ENCODE measurements at places on chromosomes 1 and 21.

DNA sequence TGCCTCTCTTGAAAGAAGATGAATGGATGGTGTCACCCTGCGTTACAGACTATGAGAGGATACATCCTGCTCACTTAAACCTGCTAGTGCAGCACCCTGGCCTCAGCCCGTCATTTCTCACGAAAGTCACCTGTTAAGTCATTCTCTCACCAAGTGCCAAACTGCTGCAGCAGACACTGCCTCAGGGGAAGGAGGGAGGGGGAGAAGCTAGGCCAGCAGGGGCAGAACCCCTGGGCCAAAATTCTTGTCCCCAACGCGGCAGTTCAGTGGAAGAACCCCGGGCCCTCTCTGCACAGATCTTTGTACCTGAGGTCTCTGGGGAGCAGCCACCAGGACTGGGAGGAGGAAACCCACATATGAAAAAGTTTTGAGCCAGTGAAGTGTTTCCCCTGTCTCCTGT lies 37.6 kb downstream of the SYT6 start:
- no peak for DNase-seq

DNA sequence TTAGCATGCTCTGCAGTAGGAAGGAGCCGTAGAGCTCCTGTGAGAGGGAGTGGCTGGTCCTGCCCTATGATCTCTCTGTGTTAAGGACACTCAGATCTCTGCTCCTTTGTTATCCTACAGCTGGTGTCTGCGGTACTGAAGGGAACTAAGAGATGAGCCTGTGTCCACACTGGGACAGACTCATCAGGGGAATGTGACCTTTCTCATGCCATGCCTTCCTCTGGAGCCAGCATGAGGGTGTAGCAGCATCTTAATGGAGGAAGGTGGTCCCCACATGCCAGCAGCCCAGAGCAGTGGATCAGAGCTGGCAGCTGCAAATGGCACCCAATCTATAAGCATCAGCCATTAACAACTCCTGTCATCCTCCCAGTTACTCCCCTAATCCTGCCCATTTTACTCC lies 24.7 kb upstream of the GUCA2B start:
- no peak for DNase-seq

GRCh38 chr1:209207126-209207700 lies 376.3 kb upstream of the CAMK1G start:
- no peak for DNase-seq

DNA sequence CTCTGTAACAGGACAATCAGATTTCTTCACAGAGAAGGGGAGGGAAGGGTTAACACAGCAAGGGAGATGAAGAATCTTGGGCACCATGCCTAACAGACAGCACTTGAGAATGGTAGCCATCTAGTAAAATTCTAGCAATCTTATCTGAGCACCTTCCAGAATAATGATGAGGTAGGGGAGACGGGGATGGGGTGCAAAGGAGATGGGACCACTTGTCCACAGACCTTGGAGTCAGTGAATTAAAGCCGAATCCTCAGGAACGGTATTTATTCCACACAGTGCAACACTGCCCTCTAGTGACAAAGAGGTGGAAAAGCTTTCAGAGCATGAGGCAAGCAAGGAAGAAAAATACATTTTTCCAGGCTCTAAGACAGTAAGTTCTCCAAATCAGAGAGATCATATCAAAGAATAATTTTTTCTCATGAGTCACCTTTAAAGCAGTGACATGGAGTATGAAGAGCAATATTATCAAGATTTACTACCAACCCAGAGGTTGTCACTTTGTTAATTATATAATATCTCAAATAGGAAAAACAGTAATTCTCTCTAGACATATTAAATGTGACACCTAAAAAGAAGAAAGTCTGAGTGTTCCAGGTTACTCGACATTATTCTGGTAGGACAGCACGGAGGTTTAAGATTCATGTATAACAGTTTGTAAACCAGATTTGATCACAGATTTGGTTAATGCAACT lies 43.3 kb upstream of the LPAR3 start:
- peak; percentile 71 for DNase-seq

DNA sequence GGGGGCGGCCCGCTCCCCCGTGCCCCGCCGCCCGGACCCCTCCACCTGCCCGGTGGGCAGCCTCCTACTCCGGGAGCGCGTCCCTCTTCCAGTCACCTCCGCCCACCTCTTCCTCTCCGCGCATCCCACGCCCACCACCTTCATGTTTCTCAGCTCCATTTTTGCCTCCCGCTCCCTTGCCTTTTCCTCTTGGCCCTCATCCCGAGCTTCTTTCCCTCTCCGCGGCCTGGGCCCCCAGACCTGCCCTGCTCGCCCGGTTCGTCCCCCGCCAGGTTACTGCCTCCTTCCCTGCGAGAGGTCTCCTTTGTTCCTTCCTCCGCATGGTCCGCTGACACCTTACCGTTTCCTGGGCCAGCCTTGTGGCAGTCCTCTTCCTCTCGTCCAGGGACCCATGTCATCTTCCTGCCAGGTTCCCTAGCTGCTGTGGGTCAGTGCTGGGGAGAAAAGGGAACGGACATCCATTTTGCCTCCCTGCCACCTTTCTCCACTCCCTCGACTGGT lies 563 bp downstream of the QSOX1 start:
- DNase-seq, result no peak

DNA sequence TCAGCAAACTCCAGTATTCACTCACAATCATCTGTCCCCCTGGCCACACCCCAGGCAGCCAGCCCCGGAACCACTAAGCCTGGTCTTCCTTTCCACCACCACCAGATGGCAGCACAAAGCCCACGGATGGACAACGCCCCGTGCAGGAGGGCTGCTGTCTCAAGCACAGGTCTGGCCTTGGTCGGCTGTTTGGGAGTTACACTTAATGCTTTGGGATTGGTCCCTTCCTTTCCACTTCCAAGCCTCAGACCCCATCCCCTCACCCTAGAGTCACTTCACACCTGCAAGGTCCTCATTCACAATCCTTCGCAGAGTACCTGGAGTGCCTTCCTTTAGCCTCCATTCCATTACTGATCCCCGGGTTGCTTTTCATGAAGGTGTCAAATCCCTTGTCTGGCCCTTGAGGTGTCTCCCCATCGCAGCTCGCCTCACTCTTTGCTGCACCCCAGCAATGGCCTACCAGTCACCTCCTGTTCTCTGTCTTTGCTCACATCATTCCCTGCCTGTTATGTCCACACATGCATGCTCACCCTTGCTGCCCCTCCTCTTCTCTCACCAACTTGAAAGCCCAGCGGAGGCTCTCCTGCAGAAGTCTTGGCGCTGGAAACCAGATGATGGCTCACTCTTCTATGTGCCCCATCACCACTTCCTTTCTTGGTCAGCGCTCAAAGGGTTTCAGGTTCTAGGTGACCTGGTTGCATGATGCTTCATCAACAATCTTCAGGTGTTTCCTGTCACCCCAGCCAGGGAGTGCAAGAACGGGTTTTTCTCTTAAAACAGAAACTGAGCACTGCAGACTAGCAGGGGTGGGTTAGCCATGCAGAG lies 24.9 kb upstream of the KCNA2 start:
- peak; percentile 28 for DNase-seq

DNA sequence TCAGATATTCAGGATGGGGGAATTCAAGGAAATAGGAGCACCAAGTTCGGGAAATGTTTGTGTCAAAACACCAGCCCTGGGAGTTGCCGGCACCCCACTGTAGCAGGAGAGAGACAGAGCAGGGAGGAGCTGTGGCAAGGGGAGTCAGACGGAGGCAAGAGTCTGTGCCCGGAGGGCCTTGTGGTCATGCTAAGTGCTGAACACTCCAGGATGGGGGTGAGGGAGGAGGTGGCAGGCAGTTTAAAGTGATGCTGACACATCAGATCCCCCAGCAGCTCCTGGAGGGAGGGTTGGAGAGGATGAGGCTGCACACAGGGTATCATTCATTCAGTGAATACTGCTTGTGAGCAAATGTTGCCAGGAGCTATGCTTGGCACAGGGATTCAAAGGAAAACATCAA lies 150.3 kb upstream of the ETV3 start:
- no peak for DNase-seq

GRCh38 chr21:35751171-35751570 lies 309.2 kb downstream of the SETD4 start:
- DNase-seq, result no peak
